Endodermal cell (in vitro differentiated cells): ENCODE measurements at places on chromosomes 4 and X. TPM values are rescaled to one million over a fixed set of nuclear protein-coding genes. Genes with fewer than 3 reads are reported as not detected.

PCDH7 gene
- 83.6 and 90.8 TPM in 2 replicates for total RNA-seq

ASB9 gene
- total RNA-seq: 0.29 and 0.46 TPM in 2 replicates

SAGE1 gene
- total RNA-seq: not detected in 2 replicates

- no peaks in the 10 kb centered on the region for H3K27me3 ChIP-seq
- no peak overlapping the region for H3K27ac ChIP-seq
- no peak overlapping the region for H3K4me3 ChIP-seq
- no peak for DNase-seq
Observed at GRCh38 chr4:98890702-98891455, 38.1 kb downstream of the EIF4E start.

EREG gene
- 0.11 TPM in 1 of 2 replicates, not detected in the other for total RNA-seq

DNA sequence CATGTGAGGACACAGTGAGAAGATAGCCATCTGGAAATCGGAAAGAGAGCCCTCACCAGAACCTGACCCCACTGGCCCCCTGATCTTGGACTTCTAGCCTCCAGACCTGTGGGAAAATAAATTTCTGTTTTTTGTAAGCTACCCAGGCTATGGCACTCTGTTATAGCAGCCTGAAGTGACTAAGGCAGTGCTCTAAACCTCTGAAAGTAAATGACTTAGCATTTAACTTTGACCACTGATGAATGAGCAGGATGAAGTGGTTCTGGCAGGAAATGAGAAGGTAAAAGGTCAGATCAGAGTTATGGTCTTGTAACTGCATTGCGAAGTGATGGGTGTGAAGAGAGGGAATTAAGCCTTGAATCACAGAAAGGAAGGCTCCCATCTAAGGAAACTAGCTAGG lies 17.0 kb downstream of the GPAT3 start:
- H3K4me1 ChIP-seq: no peaks in the 10 kb centered on the region
- H3K27me3 ChIP-seq: no peaks in the 10 kb centered on the region
- no peaks in the 10 kb centered on the region for H3K36me3 ChIP-seq
- no peak for DNase-seq
- no peak overlapping the region for H3K4me3 ChIP-seq

- no peaks in the 10 kb centered on the region for H3K36me3 ChIP-seq
- no peaks in the 10 kb centered on the region for H3K27me3 ChIP-seq
- no peak overlapping the region for H3K4me3 ChIP-seq
- H3K4me1 ChIP-seq: no peaks in the 10 kb centered on the region
- no peak overlapping the region for H3K27ac ChIP-seq
Observed at GRCh38 chr4:186770481-186771175, 47.0 kb upstream of the FAT1 start.

DNA sequence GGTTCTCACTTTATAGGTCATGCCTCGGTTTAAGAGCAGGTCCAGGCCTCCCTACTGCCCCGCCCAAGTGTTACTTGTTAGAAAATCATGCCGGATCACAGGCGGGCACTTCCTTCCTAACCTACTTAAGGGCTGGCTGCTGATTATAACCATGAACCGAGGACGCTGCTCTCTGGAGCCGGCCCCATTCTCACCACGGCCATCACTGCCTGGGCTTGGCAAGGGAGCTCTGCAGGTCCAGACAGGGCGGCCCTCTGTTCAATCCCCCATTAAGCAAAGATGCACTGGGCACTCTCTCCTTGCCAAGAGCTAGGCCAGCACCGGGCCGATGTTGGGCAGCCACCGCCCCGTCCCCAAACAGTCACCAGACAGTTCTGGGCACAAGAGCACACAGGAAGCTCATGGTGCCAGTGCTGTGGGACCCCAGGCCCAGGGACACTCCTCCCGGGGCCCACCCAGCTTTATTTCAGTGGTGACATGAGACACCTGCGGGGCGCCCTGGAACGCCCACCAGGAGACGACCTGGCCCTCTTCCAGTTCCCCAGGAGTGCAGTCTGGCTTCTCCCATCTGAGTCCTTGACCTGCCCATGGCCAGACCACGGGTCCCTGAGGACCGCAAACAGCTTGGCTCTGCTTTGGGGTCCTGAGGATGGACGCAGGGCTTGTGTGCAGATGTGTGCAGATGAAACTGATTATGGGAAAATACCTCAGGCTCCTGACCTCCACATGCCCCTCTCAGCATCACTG lies 44.0 kb downstream of the ABLIM2 start:
- H3K4me1 ChIP-seq: no peaks in the 10 kb centered on the region
- H3K27ac ChIP-seq: no peak overlapping the region
- H3K4me3 ChIP-seq: no peak overlapping the region
- no peaks in the 10 kb centered on the region for H3K36me3 ChIP-seq
- DNase-seq: no peak

DNA sequence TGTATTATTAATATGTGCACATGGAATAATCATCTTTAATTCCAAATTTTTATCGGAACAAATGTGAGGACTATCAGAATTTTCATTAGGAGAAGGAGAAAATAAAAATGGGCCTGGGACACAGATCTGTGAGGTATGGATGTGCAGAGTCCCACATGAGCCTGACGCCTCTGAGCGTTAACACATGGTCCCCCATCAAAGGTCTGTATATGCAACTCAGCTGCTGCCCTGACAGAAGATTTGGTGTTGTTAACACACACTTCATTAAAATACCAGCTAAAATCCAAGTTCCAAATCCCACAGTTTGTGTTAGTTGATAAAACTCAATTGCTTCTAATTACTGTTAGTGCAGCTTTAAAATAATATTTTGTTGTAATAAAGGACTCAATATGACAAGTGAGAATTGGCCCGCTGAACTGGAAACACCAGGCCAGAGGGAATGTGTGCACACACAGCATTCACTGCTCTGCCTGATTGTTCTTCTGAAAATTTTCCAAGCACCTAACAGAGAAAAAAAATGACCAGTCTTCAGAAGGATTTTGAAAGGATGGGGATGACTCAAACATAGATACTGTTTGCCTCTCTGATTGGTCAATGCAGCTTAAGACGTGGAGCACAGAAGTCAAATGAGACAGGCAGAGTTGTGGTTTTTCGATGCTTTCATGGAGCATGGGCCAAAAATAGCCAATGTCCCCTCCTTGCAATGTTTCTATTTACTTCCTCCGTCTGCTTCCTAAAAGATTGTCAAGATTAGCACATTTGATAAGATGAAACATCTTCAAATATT lies 266.6 kb downstream of the NKX6-1 start:
- no peak for DNase-seq
- no peaks in the 10 kb centered on the region for H3K4me1 ChIP-seq
- no peaks in the 10 kb centered on the region for H3K27me3 ChIP-seq

DNA sequence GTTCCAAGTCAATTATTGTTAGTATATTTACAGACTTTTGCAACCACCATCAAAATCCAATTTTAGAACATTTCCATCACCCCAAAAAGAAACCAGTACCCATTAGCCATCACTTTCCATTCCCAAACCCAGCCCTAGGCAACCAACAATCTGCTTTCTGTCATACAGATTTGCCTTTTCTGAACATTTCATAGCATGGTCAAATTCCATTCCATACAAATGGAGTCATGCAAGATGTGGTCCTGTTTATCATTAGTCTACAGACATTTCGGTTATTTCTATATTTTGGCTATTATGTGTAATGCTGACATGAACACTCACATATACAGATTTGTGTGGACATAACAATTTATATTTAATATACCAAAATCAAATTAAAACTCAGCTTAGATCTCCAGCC lies 508.7 kb downstream of the ZNF674 start:
- H3K4me3 ChIP-seq: no peak overlapping the region
- H3K27me3 ChIP-seq: no peaks in the 10 kb centered on the region
- H3K27ac ChIP-seq: no peak overlapping the region
- no peak for DNase-seq

DNA sequence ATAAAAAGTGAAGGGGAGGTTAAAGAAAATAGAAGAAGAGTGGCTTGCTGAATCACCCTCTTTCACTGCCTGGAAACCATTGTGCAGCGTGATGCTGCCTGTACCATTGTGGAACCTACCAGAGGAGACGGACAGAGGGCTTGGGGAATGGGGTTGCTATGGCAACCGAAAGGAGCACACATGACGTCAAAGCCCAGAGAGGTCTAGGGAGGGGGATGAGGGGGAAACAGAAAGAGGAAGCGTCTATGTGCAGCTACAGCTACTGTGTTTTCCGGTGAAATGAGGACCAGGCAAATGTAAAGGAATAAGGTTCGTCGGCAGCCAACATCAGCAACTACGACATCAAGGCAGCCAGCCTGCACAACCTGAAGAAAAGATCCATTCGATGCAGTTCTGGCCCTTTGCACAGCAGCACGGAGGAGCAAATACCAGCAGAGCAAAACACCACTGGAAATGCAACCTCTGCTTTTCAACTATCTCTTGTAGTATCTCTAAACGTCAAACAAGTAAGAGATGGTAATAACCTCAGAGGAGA lies at the start of gene MAPK10:
TSS of gene MAPK10 (minus strand) at position 110 of the 535 bp plus-strand sequence.
- peaks cover 7% of the 10 kb centered on the region for H3K36me3 ChIP-seq
- peak within 1 kb of the TSS; percentile 95 for H3K27ac ChIP-seq
- peak; percentile 73 for DNase-seq

APELA gene
- total RNA-seq: 21.5 and 24.2 TPM in 2 replicates

DNAJB14 gene
- total RNA-seq: 50.5 to 62.5 TPM (median 55.0 TPM) in 3 replicates

ADH1B gene
- not detected in 2 replicates for total RNA-seq

- H3K27ac ChIP-seq: peak overlapping the region; percentile 51
- H3K4me3 ChIP-seq: no peak overlapping the region
- no peaks in the 10 kb centered on the region for H3K36me3 ChIP-seq
- no peaks in the 10 kb centered on the region for H3K4me1 ChIP-seq
Observed at GRCh38 chr4:61919561-61919960, 719.4 kb downstream of the ADGRL3 start.

FAT1 gene
- 56.6 and 66.6 TPM in 2 replicates for total RNA-seq

DNA sequence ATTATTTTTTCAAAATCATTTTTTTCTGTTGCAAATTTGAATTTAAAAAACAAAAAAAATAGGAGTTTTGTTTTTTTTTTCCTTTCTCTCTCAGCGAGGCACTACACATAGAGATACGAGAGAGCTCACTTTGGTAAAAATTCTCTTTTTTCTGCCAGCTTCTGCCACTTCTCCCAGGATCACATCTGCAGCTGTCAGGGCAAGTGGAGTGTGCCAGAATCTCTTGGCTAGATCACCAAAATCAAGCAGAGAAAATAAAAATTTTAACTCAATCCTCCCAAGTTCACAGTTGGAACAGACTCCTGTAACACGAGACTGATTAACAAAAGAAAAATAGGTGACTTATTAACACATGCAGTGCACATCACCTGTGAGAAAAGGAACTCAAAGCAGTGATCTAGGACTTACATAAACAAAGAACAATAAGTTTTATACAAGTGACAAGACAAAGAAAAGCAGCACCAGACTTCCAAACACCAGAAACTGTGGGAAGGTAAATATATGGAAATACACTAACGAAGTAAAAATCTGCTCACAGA lies 213.2 kb upstream of the ZFP42 start:
- H3K27ac ChIP-seq: no peak overlapping the region
- no peaks in the 10 kb centered on the region for H3K27me3 ChIP-seq
- H3K4me1 ChIP-seq: no peaks in the 10 kb centered on the region

DNA sequence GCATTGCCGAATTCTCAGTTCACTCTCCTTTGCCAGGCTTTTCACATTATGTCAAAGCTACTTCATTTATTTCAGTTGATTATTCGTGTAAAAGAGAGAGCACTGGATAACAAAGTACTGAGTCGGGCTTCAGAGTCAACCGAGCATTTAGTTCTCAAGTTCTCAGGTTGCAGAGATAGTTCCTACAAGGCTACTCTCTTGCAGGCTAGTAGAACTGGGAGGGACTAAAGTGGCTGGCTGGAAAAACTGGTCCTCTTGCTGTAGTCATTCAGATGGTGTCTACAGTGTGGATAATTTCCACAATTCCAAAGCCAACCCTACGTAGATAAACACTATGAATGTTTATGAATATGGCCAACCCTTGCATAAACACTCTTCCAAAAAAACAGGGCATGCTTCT lies 4.6 kb upstream of the CCNG2 start:
- no peaks in the 10 kb centered on the region for H3K36me3 ChIP-seq
- no peaks in the 10 kb centered on the region for H3K27me3 ChIP-seq
- DNase-seq: peak; percentile 57
- H3K4me3 ChIP-seq: no peak overlapping the region
- H3K27ac ChIP-seq: no peak overlapping the region

- no peak overlapping the region for H3K4me3 ChIP-seq
- no peak for DNase-seq
- peaks cover 18% of the 10 kb centered on the region for H3K4me1 ChIP-seq
- H3K36me3 ChIP-seq: no peaks in the 10 kb centered on the region
- H3K27me3 ChIP-seq: no peaks in the 10 kb centered on the region
Observed at GRCh38 chr4:41080976-41081375, 133.4 kb downstream of the APBB2 start.

- H3K27ac ChIP-seq: no peak overlapping the region
- no peaks in the 10 kb centered on the region for H3K36me3 ChIP-seq
- DNase-seq: no peak
- no peaks in the 10 kb centered on the region for H3K4me1 ChIP-seq
- H3K27me3 ChIP-seq: no peaks in the 10 kb centered on the region
- H3K4me3 ChIP-seq: no peak overlapping the region
Observed at GRCh38 chrX:42143866-42144592, 220.7 kb upstream of the CASK start.

DNA sequence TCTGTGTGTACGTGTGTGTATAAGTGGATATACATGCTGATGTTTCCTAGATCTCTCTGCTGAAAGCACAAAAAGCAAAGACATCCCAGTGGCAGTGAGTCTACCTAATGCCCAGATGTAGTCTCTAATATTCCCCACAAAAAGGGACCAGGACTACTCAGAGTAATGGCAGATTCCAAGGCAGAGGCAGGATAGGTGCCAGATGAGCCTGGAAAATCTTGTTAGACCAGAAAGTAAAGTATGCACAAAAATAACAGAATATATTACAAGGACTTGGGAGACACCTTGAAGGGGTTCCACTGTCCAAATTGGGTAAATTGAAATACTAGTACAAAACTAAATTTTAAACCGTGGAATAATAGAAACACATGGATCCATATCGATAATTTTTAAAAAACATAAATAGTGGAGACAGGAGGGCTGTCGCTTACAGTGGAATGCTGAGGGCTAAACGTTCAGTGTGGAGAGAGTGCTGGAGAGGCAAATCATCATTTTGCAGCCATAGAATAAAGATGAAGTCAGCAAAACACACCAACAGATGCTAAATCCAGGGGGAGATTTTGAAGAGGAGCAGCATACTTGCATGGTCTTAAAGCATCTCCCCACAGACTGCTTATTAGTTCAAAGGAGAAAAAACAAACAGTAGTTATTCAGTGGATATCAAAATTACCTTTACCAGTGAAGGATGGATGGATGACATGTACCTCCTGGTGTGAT lies 123.4 kb upstream of the TSPAN5 start:
- DNase-seq: no peak
- no peaks in the 10 kb centered on the region for H3K4me1 ChIP-seq
- no peak overlapping the region for H3K4me3 ChIP-seq
- no peak overlapping the region for H3K27ac ChIP-seq

- H3K4me3 ChIP-seq: no peak overlapping the region
- no peak for DNase-seq
- H3K36me3 ChIP-seq: peaks cover 18% of the 10 kb centered on the region
- H3K27me3 ChIP-seq: no peaks in the 10 kb centered on the region
- no peaks in the 10 kb centered on the region for H3K4me1 ChIP-seq
Observed at GRCh38 chrX:129545408-129545807, 5.3 kb downstream of the OCRL start.

ELF4 gene
- 3.8 and 4.2 TPM in 2 replicates for total RNA-seq

GRCh38 chr4:38925492-38926413 lies 58.1 kb downstream of the FAM114A1 start:
- no peaks in the 10 kb centered on the region for H3K27me3 ChIP-seq
- peaks cover 6% of the 10 kb centered on the region for H3K36me3 ChIP-seq
- no peaks in the 10 kb centered on the region for H3K4me1 ChIP-seq
- H3K27ac ChIP-seq: no peak overlapping the region
